ENCODE measurements at places on chromosomes 1 and 21.

GRCh38 chr21:20802631-20803260 is 195.5 kb upstream of the NCAM2 start:
- DNase-seq = no peak

DNA sequence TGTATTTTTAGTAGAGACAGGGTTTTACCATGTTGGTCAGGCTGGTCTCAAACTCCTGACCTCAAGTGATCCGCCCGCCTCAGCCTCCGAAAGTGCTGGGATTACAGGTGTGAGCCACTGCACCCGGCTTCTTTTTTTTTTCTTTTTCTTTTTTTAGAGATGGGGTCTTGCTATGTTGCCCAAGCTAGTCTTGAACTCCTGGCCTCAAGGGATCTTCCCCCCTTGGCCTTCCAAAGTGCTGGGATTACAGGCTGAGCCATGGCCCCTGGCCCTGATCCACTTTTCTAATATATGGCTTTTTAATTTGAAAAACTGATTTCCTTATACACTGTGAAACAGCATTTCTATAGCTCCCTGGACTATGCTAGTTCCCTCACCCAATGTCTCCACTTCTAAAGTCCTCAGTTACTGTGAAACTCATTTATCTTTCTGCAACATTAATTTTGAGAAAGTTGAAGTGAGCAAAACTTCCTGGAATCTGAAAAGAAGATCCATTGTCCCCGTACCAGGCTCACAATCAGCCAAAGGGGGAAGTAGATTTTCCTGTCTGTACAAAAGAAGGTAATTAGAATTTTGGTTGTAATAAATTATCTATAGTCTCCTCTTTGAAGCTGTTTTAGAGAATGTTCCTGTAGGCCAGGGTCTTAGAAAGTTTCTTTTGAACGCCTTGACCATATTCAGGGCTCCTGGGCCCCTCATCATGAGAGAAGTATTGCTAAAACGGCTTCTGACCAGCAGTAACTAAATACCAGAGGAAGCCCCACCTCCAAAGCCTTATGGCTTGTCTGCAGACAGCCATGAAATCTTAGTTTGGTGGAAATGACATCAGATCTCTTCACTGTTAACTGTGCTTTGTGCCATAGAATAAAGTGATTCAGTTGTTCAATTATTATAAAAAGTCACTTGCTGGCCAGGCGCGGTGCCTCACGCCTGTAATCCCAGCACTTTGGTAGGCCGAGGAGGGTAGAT is 34.9 kb downstream of the DEGS1 start:
- no peak for DNase-seq

- DNase-seq = no peak
Observed at GRCh38 chr1:61224609-61225008, 142.2 kb downstream of the NFIA start.

DNA sequence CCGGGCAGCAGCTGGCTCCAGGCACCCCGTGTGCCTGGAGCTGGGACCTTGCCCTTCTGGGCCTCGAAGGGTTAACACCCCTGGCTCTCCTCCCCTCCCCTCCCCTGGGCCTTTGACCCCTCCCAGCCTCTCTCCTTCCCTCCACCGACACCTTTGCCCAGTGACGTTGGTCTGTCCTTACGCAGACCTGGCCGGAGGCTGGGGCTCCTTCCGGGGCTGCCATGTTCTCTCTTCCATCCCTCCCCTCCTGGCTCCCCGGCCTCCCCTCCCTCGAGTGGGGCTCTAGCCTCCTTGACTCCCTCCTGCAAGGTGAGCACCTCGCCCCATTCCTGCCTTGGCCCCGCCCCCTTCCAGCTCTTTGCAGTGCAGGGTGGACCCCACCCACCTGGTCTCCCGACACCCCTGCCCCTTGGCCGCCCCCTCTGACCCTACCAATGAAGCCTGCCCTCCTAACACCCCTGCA is at the start of gene TMEM82:
TSS of gene TMEM82 (plus strand) at position 161 of the 463 bp plus-strand sequence. CDS start at position 222, 61 bp downstream.
- no peak for DNase-seq

DNA sequence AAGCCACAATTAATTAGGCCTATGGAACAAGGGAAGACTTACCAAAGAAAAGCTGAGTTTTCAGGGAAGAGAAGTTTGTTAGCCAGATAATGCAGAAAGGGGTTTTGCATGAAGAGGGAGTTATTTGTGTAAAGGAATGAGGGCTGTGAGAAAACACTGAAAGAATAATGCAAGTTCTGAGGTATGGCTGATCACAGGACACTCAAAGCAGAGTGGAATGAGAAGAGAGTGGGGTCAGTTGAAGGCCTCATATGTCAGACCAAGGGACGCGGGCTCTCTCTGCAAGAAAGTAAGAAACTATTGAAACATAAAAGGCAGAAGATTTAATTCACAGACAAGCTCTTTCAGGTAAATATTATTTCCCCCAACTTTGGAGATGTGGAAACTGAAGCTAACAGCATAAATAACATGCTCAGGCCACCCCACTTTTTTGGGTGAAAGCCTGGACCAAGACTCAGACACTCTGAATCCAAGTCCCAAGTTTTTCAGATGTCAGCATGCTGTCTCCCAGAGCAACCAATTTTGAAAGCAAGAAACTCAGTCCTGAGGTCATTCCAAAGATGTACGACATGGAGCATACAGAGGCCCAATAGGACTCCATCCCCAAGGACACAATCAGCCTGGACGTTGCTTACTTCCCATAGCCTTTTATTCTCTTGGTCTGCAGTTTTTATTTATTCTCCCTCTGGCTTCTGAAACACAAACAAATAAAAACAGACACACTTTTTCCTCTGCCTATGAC is 47.3 kb upstream of the FGGY start:
- no peak for DNase-seq

DNA sequence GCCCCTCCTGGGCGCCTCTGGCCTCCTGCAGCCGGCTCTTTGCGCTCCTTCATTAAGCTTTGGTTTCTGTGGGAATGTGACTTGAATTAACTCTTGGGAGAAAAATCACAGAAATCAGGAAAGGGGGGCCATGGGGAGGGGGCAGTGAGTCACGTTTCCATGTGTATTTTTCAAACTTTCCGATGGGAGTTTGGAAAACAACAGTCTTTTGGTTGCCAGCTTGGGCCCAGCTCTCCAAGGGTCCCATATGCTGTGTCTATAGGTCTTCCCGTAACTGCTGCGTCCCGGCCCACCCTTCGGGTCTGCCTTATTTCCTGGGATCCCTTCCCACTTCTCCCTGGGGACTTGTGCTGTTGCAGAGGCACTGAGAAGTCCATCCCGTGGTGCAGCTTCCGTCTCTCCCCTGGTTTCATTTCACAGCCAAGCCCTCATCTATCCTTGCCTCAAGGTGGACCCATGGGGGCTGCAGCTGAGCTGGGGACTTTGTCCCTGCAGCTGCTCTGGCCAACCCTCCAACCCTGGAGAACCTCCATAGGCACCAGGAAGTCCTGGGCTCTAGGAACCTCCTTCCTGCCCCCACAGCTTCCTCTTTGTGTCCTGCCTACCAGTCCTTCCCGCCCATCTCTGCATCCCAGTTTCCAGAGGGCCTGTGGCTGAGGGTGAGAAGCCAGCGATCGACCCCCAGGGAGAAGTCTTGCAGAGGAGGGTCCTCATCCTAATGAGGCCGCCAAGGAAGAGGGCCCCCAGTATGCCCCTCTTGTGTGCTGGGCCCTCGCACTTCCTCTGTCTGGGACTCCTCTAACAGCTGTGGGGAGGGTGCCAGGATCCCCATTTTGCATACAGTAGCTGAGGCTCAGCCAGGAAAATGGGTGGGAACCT is 11.6 kb upstream of the LMNA start:
- no peak for DNase-seq

GRCh38 chr1:246157516-246157915 is 349.6 kb downstream of the SMYD3 start:
- no peak for DNase-seq

GRCh38 chr1:201008666-201009360 is 14.7 kb downstream of the KIF21B start:
- no peak for DNase-seq

DNA sequence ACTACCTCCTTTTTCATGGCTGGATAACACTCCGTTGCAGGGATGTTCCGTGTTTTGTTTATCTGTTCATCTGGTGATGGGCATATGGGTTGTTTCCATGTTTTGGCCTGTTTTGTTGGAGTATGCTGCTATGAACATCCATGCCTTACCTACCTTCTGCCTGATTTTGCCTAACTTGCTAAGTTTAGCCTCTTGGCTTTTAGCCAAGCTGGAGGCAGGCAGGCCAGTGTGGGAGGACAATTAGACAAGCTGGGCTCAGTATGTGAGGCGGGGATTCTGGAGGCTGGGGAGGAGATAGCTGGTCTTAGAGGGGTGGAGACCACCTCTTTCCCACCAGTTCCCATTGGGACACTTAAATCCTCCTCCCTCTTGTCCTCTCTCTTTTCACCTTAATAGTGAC is 98.4 kb upstream of the WNT4 start:
- no peak for DNase-seq

- no peak for DNase-seq
Observed at GRCh38 chr1:178959543-178960460, 65.9 kb upstream of the FAM20B start.

GRCh38 chr1:224998185-224998584 is 68.7 kb downstream of the DNAH14 start:
- no peak for DNase-seq

- no peak for DNase-seq
Observed at GRCh38 chr1:43606624-43607023, 43.3 kb upstream of the KDM4A start.

- DNase-seq = no peak
Observed at GRCh38 chr1:161718559-161719324, 2.6 kb upstream of the FCRLB start.

GRCh38 chr1:171983584-171983983 is 142.3 kb downstream of the DNM3 start:
- DNase-seq = no peak

GRCh38 chr1:85134583-85135391 is 66.0 kb downstream of the SYDE2 start:
- DNase-seq = no peak

- no peak for DNase-seq
Observed at GRCh38 chr1:109477821-109478220, 5.9 kb upstream of the ATXN7L2 start.

GRCh38 chr1:101511202-101511891 is 274.5 kb downstream of the S1PR1 start:
- DNase-seq = no peak

GRCh38 chr1:1915911-1916840 is 1.1 kb downstream of the CALML6 start:
- DNase-seq = no peak

GRCh38 chr21:19807201-19807600 is 1191.0 kb upstream of the NCAM2 start:
- no peak for DNase-seq

- DNase-seq = no peak
Observed at GRCh38 chr1:38018864-38019343, 6.4 kb downstream of the UTP11 start.

DNA sequence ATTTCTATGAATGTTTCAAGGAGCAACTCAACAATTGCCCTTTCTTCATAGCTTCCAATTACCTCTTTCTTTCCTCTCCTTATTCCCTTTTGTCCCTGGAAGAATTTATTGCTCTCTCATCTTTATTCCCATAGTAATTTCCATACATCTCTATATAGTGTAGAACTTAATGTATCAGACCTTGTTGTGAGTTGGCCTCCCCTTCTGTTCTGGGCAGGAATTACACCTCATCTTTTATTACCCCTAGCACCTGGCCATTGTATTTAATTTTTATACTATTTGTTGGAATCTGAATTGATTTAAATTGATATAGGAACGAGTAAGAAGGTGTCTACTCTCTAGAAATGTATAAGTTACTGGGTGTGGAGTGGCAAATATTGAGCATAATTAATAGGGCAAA is 114.5 kb downstream of the CACHD1 start:
- DNase-seq = no peak

DNA sequence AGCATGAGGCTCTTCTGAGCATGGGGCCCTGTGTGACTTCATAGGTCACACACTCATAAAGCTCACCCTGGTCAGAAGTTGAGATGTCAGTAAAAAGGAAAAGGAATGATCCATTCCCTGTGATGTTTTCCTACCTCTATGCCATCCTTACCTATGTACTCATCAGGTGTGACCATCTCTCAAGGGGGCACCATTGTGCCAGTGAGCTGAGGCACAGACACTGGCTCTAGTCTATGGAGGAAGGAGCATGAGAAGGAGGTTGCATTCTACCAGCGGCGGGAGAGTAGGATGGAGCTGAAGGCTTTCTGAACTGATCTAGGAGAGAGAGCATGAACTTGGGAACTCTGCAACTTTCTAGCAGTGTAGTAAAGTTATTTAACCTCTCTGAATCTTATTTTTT is 65.8 kb upstream of the RGL1 start:
- no peak for DNase-seq

Measured in stimulated activated CD4-positive, alpha-beta T cell treated with anti-CD3 and anti-CD28 coated beads, Interleukin-1b, Interleukin-23, amount 100 ng/mL, for 24 hours (primary cell).